Spinal cord (tissue), 10 donors: ENCODE measurements at places on chromosomes 7 and 10. TPM values are rescaled to one million over a fixed set of nuclear protein-coding genes. Genes with fewer than 3 reads are reported as not detected.

The ZNF680 gene
- total RNA-seq = 54.6 TPM

The OR2A5 gene
- not detected for total RNA-seq

The TAS2R5 gene
- total RNA-seq = 3.7 TPM

The VWDE gene
- total RNA-seq = 2.6 TPM

The MCMBP gene
- total RNA-seq = 46.5 TPM

The TFR2 gene
- total RNA-seq = 3.7 TPM

The RBM20 gene
- total RNA-seq = 1.1 TPM
